ENCODE measurements at places on chromosomes 1 and 21.
A peak's percentile ranks its signal among the peaks of the same experiment; 100 is the strongest.

DNA sequence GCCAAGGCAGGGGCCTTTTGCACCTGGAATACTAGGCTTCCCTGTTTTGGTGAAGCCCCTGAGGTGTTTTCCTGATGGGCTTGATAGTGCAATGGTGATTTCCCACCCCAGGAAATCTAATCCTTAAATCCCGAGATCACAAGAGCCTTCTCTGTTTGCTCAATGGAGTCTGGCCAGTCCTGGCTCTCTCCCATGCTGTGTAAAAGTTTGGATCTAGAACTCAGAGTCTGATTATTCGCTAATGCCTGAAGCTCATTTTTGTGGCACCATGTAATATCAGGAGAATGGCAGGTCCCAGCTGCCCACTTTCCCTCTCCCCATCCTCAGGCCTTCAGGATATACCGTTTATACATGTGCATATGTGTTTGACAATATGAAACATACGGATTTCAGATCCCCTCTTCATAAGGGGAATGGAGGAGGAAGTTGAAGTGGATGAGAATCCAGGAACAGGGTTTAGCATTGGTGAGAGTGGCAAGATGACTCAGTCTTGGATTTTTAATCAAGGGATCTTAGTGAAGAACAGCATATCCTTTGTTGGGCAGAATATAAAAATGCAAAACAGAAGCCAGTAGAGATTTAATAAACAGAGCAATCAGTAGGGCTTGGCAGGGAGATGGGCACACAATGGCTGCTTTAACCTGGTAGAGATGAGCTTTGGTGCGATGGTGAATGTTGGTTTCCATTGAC is 62.1 kb downstream of the CLIC6 start:
- no peak for DNase-seq

DNA sequence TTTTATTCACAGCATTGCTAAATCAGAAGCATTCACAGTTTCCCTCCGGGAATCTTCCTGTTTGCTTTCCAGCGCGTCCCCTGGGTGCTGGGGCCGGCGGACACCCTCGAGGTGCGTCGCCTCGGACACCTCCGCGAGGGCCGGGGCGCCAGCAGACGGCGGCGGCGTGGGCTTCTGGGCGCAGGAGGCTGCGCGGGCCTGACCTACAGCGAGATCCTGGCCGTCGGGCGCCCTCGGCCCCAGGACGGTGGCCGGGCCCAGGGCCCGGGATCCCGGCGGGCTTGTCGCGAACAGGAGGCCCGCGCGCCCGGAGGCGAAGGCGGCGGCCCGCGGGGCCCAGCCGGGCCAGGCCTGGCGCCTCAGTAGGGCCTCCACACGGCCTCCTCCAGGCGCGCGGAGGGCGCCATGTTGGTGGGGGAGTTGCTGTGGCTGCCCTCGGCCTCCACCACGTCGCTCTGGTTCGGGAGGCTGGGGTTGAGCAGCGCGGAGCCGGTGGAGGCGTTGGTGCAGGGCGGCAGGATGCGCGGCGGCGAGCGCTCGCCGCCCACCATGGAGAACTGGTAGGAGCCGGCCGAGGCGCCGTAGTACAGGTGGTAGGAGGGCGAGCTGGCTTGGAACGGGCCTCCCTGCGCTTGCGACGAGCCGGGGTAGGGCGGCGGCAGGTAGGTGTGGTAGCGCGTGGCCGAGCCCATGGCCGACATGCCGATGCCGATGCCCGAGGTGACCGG is 123.1 kb downstream of the CLIC6 start:
- no peak for DNase-seq

DNA sequence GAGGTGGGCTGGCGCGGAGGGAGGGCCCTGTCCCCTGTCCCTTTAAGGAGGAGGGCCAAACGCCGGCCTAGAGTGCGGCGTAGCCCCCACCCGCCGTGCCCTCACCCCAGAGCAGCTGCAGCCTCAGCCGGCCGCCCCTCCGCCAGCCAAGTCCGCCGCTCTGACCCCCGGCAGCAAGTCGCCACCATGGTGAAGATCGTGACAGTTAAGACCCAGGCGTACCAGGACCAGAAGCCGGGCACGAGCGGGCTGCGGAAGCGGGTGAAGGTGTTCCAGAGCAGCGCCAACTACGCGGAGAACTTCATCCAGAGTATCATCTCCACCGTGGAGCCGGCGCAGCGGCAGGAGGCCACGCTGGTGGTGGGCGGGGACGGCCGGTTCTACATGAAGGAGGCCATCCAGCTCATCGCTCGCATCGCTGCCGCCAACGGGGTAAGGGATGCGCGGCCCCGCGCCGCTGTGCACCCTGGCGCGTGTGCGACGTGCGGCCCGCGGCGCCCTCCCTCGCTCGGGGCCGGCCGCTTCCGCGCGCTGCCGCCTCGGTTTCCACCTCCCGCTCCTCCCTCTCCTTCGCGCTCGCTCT is at the start of gene PGM1:
Gene PGM1 (plus strand): TSS at position 109 of the 583 bp plus-strand sequence. CDS start 78 bp downstream, at position 187.
- peak; percentile 63 for DNase-seq

DNA sequence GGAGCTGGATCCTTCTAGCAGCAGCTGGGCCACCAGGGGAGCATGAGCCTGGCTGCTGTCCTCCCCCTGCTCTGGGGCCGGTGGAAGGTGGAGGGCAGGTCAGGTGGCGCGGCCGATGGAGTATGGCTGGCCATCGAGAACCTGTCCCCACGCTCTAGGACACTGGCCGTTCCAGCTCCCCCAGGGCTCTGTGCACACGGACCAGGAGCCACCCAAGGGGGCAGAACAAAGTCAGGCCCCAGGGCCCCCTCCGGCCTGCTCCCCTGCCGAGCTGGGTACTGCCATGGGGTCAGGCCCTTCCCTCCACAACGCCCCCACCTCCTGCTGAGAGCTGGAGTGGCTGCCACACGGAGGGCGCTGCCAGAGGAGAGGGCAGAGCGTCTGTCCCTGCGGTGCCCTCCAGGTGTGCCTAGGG is 4.5 kb upstream of the PLCH2 start:
- DNase-seq, result no peak

DNA sequence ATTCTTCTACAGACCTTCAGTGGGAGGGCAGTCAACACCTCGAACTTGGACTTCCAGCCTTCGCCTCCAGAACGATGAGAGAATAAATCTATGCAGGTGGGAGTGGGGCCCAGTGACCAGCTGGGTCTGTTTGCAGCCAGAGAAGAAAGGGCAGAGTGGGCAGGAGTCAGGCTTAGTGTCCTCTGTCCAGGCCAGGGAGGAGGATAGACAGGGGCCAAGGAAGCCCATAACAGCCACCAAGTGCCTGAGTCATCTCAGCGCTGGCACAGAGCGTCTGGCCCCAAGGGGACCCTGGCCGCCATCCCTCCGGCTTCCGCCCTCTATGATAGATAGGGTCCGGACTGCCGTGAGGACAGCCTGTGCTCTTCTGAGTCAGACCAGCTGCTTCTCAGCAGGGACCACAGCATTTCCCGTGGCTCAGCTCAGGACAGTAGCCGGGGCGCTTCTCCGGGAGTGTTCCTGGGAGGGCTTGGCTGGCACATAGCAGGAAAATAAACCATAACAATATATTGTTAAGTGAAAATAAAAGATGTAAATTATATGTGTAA is 133.1 kb upstream of the C1orf174 start:
- DNase-seq, result peak; percentile 23

GRCh38 chr1:3923378-3924185 is 23.5 kb upstream of the C1orf174 start:
- no peak for DNase-seq

DNA sequence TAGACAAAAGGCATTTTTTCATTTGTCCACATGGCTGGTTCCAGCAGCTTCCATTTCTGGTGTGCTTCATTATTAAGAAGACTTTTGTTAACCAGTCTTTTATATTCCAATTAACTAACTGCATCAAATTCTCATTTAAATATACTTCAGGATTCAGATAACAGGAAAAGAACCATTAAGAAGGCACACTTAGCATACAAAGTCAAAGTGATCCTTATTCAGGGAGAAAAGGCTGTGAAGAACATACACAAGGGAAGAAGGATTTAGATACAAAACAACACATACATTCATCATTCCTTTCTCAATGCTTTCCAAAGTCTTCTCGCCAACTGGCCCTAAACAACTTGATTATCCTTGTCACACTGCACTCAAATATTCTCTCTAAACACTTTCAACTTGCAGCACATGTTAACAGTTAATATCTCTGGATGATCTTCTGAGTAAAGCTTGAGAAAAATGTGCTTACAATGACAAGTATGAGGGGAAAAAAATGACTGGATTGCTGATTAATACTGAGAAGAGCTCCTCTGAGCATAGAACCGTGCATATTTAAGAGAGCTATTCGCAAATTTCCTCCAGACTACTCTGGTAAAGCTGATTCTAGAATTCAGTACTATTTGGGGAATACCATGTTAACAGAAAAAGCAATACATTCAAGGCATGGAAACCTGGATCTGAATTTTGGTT is 225.2 kb upstream of the TNR start:
- no peak for DNase-seq

GRCh38 chr1:25199819-25200620 is 32.3 kb downstream of the SYF2 start:
- DNase-seq, result no peak

DNA sequence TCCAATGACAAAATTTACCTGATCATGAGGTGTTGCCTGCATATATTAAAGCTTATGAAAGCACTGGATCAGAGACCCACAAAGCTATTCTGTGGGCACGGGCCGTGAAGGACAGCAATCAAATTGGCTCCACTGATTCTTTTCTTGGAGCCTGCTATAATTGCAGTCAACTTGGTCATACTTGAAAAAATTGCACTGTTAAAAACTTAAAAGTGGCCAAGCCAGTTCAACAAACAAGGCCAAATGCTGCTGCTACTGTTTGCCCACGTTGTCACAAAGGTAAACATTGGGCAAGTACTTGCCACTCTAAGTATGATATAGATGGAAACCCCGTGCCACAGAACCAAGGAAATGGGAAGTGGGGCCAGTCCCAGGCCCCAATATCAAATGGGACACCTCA is 37.8 kb downstream of the CYP4A11 start:
- DNase-seq, result no peak

- no peak for DNase-seq
Measured at GRCh38 chr1:165287329-165287728, 69.2 kb downstream of the LMX1A start.

DNA sequence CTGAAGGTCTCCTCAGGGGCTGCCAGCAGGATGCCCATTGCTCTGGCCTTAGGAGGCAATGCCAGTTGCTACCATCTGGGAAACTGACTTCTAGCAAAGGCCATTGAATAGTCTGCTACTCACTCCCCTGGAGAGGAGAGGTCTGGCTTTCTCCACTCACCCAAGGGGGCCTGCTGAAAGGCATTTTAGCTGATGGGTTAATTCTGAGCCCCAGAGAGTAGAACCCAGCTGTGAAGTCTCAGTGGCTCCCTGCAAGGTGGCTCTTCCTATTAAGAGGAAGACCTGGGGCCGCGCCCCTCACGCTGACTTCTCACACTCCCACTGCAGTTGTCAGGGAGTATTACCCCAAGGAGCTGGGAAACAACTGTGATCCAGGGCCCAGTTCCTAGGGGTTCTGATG is 213.3 kb upstream of the GALNT2 start:
- no peak for DNase-seq

All from right atrium auricular region (tissue), 2 donors.